Activated CD4-positive, alpha-beta T cell treated with anti-CD3 and anti-CD28 coated beads, Interleukin-2, amount 50 U/mL, for 1 hour (primary cell): ENCODE measurements at places on chromosomes 11 and 22.

- DNase-seq: no peak
Observed at GRCh38 chr11:46655631-46656030, 38.3 kb downstream of the ATG13 start.

DNA sequence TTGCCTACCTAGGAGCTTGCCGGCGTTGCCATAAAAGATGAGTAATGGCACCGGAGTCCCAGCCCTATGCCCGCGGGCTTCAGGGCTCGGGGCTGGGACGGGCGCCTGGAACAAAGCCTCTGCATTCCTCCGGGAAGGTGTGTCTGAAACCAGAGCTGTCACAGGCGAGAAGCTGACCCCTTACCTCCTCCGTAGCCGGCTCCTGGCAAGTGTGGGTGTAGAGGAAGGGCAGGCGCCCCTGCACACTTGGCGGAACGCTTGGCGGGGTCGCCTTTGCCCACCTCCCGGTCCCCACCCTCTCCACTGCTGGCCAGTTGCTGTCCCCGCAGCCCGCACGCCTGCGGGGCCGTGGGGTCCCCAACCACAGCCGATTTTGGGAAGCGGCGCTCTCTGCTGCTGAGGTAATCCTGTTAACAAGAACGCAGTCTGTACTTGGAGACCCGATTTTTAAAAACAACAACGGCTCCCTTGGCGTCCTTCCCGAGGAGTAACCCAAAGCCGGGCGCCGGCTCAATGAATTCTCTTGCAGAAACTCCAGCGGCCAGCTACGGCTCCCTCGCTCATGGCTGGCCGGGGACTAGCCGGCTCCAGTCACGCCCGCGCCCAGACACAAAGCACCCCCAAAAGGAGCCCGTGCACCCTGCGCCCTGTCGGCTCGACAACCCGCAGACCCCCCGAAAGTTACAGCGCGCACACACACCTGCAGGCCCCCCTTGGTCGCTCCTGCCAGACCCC, 89.2 kb downstream of the PLEKHA7 start:
- DNase-seq: no peak

GRCh38 chr11:68076371-68077042, 37.7 kb downstream of the TCIRG1 start:
- DNase-seq: no peak

DNA sequence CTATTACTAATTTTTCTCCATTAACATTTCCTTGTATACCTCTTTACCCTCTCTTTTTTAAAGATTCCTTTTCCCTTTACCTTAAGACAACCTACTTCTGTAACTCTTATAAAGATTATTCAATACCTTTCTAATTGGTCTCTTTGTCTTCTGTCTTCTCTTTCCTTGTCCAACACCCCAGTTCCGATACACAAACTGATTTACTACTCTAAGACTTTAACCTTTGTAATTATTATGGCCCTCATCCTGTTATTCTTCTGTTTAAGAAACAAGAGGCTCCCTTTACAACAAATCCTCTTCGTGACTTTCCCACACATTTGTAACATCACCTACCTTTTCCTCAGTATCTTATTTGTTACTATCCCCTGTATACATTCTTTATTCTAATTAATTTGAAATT, 81.8 kb downstream of the TTC17 start:
- no peak for DNase-seq

- DNase-seq: no peak
Observed at GRCh38 chr22:42717197-42717928, 3.3 kb downstream of the A4GALT start.

- peak; percentile 85 for DNase-seq
Observed at GRCh38 chr11:613369-613968, 2.3 kb downstream of the IRF7 start.

GRCh38 chr22:50072167-50072555, 13.1 kb downstream of the MLC1 start:
- no peak for DNase-seq

DNA sequence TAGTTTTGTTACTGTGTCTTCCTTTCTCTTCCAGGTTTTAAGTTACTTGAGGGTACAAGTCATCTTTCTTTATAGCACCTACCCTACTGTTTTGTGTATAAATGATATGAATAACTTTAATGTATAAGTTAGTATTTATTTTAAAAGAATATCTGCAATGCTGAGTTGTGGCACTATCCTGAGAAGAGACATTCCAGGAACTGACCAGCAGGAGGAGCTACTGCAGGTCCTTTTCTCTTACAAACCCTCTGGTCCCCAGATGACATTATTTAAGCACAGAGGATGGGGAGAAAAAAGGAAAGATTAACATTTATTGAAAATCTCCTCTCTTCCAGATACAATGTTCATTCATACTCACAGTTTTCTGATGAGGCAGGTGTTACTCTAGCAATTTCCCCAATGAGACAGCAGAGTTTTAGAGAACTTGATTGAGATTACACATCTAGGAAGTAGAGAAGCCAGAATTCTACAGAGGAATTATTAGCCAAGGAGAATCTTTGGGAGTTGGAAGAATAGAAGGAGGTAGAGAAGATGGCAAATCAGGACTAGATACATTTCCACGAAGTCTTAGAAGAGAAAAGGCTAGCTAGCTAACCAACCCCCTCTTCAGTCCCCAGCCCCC, 541.2 kb upstream of the API5 start:
- no peak for DNase-seq

DNA sequence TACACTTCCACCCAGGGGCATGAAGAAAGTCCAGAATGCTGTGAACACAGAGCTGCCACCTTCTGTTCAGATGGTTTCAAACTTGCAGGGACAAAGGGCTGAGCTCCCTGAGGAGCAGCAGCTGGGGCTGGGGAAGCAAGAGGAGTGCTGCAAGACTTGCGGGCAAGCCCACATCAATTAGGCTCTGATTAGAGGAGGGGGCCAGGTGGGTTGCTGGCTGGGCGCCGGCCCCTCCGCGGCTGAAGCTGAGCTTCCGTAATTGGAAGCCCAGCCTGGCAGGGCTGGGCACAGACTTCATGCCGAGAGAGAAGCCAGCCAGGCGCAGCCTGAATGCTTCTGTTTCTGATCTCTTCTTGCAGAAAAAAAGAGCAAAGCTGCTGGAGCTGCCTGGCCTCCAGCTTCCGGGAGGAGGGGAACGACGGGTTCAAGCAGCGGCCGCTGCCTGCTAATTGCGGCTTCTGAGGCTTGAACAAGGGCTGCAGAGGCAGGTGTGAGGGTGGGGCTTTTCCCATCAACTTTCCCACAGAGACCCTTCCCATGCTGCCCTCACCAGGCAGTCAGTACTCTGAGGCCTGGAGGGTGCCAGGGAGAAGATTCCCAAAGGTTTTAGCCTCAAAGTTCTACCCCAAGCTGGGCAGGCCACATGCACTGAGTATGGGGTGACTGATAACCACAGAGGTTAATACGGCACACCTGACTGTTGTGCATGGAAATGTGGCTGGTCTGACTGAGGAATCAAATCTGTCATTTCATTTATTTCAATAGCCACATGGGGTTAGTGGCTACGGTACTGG, 91.1 kb upstream of the LMO1 start:
- no peak for DNase-seq

DNA sequence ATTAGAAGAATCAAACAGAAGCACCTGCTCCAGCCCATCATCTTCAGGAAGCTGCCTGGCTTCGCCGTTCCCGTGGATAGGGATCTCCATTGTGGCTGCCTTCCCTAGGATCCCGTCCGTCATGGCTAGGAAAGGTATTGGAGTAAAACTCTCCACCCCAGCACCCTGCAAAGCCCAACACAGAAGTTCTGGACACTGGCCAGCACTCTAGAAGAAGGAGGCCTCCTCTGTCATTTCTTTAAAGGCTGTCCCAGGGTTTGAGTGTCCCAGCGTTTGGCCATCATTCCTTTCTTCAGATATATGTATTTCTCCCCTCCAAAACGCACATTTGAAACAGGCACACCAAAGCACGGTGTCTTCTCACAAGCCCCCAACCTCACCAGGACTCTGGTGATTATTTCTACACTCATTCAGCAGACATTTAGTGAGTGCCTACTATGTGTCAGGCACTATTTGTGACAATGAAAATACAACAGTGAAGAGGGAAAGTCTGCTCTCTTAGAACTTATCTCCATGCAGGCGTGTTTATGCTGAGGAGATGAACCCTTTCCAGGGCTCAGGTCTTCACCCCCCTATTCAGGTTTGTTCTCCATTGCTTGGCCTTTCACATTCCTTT, 724 bp downstream of the ARFIP2 start:
- DNase-seq: no peak

DNA sequence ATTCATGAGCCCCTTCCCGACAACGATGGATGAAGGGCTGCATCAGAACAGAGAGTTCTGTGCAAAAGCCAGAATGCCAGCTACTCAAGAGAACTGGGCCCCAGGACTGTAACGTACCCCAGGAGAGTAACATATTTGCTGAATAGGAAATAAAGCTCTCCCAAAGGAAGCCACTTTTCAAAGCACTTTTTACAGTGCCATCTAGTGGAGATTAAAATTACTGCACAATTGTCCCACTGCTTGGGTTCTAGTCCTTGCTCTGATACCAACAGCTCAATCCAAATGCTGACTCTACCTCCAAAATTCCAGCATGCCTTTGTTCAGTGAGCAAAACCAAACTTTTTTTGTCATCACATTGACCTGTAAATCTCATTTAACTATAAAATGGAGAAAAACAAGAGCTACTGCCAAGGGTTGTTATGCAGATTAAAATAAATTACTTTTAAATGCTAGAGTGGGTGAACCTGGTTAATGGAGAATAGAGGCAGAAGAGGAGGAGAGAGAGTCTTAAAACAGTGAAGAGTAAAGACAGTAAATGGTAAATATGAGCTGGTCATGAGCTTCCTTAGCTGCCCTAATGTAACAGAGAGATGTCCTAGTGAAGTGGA, 87.6 kb upstream of the FSHB start:
- DNase-seq: no peak

GRCh38 chr11:65672180-65672860, 9.6 kb upstream of the RELA start:
- no peak for DNase-seq

DNA sequence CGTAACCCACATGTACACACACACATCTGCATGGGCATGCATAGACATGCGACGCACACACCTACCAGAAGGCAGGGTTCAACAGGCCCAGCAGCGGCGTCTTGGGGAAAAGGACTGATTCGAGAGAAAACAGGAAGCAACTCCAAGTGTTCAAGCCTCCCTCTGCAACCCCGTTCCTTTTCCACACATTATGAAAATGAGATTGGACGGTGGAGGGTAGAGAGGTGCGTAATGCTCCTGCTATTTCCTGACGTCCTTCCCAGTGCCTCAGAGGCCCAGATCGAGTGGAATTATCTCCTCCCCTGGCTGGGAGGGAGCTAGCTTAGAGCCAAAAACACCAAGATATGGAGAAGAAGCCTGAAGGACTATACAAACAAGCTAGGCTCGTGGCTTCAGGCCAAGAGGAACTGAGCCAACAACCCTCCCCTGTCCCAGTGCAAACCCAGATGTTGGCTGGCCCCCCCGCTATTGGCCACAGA, 289.2 kb downstream of the MN1 start:
- no peak for DNase-seq

- no peak for DNase-seq
Observed at GRCh38 chr11:14554959-14555358, 34.8 kb upstream of the PSMA1 start.

DNA sequence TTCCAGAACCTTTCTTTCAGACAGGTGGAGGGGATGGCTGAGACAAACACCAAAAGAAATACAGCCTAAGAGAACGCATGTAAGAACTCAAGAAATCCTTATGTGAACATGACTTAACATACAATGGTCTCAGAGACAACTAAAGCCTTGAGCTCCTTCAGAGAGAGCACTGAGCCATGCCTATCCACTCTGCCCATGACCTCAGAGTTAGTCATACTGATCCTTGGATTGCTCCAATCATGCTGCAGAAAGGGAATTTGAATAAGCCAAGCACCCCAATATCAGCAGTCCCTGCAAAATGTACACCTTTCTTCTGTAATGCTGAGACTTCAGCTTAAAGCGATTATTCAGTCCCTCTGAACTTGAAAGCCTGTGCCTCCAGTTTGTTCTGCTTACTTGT, 43.2 kb upstream of the CHKA start:
- DNase-seq: no peak

DNA sequence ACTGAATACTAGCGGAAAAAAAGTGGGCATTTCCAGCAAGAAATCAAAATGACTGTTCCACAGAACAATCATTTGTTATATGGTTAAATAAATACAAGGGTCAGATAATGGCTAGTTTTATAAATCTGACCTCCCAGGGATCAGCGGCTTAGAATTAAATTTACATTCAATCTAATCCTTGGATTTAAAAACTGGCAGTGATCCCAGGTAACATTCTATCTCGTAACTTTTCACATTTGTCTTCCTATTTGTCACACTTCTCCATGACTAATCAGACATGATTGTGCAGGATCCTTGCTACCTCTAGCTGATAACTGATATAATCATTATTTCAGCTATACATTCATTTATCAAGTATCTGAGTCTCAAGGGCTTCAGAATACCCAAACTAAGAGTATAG, 2.9 kb upstream of the MMP3 start:
- DNase-seq: no peak

DNA sequence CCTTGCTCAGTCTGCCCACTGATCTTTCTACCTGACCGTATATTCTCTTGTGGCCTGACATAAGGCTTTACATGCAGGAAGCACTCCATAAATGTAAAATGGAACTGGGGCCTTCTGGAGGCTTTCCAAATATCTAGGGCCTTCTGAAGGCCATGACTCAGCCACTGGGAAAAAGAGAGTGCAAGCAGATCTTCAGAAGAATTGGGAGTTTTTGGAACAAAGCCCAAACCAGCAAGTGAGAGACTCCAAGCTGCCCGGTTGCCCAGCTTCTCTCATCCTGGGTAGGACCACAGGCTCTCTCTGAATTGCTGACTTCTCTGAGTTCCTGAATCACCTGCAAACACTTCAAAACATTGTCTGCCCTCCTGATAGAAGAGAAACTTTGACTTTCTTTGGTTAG, 107.9 kb upstream of the BMAL1 start:
- DNase-seq: no peak

GRCh38 chr11:78256962-78257361, 68.2 kb downstream of the USP35 start:
- no peak for DNase-seq

GRCh38 chr22:43036282-43036829, 21.4 kb upstream of the PACSIN2 start:
- DNase-seq: no peak

GRCh38 chr11:72649215-72649976, 24.8 kb downstream of the PDE2A start:
- no peak for DNase-seq

DNA sequence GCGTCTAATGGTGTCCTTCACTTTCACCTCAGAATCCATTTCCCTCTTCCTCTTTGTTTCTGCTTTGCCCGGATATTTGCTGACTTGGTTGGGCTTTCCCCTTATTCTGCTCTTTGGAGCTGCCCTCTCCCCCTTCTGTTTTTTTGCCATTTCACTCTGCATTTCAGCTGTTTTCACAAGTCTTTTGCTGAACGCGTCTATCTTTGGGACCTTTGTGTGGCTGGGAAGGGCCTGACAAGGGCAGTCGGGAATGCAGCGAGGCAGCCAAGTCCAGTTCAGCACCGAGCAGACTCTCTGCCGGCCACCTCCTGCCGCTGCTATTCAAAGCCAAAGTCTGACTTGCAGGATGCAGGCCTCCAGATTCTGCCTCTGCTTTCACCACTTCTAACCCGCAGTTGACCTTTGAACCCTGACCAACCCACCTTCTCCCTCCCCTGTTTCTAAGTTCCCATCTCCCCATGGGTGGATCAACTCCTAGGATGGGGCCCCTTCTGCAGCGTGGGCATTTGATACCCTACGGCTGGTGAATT, 38.2 kb downstream of the FEZ1 start:
- no peak for DNase-seq
